ENCODE measurements at places on chromosomes 7 and 10.

DNA sequence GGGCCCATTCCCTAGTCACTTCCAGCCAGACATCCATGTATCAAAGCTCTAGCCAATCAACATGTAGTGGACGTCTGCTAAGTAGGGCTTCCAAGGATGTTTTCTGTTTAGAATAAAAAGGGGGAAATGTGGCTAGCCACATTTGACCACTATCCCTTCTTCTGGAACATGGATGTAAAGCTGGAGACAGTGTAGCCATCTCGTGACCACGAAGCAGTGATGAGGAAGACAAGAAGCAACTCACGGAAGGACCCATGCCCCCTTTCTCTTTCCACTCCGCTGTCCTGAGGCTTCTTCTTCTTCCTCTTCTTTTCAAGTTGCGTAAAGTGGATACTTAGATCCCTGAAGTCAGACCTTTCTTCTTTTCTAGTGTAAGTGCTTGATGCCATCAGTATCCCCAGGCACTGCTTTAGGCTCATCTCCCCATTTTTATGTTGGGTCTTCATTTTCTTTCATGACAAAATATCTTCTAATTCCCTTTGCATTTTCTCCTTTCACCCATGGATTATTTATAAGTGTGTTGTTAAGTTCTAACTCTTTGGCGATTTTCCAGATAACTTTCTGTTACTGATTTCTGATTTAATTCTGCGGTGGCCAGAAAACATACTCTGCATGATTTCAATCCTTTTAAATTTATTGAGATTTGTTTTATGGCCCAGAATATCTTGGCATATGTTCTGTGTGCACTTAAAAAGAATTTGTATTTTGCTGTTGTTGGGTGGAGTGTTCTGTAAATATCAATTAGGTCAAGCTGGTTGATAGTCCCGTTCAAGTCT is 594.5 kb downstream of the SDK1 start:
- DNase-seq = peak; percentile 59

- peak; percentile 86 for DNase-seq
These were observed at the start of gene AUTS2 for GRCh38 chr7:69598081-69598486. TSS of gene AUTS2 (plus strand) at chr7:69598475. CDS start at chr7:69599654, 1,179 bp downstream.

DNA sequence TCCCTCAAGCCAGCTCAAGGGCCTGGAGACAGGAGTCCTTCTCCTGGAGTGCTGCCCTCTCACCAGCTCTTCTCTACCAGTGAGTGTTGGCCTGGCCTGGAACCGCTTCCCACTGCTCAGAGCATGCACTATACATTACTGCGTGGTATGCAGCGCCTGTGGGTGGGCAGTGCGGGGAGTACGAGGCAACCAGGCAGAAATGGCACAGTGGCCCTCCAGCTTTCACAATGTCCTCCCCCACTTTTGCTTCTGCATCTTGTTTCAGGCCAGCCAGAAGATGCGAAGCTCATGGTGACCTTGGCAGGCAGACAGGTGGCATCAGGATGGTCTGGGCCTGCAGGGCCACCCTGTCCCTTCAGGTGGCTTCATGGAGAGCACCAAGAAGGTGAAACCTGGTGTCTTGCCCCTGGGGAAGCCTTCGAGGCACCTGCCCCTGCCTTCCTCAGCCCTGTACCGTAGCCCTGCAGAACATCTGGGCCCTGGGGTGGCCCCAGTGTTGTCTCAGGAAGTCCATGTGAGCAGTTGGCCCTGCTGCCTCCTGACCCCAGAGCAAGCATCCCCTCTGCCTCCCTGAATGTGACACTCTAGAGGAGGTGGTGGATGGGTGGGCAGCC is 35.8 kb downstream of the RASGEF1A start:
- DNase-seq = no peak

- no peak for DNase-seq
These were observed 615.9 kb upstream of the FOXK1 start for GRCh38 chr7:4066206-4066605.

Measured in DMS79 treated with DMSO at 0.1 percent for 48 hours (cell line).